ENCODE measurements at places on chromosomes 3 and 15.
A peak's percentile ranks its signal among the peaks of the same experiment; 100 is the strongest.

DNA sequence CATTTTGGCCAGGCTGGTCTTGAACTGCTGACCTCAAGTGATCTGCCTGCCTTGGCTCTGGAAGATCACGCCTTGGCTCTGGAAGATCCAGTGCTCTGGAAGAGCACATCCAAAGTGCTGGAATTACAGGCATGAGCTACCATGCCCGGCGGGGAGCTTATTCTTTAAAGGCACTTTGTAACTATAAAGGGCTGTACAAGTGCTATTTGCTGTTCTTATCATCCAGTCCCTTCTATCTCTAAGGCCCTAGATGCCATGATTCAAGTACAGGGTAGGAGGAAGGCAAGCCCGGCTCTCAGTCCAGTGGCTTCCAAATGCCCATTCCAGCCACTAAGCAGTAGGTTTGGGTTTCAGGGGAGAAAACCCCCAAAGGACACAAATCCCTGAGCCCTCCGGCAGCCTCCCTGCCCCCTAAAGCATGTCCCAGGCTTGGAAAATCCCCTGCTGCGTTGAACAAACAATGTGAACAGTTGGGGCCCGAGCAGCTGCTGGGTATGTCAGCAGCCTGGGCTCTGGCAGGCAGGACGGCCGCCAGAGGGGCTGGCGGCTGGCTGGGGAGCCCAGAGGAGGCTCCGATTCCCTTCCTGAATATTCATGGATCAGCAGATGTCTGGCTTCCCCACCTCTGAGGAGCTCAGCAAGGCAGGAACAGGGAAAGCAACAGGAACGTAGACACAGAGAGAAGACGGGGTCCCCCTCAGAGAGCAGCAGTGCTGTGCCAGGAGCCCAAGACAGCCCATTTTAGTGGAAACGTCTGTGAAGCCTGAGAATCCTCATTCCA is 7.7 kb downstream of the IGDCC4 start:
- peak; percentile 19 for DNase-seq

DNA sequence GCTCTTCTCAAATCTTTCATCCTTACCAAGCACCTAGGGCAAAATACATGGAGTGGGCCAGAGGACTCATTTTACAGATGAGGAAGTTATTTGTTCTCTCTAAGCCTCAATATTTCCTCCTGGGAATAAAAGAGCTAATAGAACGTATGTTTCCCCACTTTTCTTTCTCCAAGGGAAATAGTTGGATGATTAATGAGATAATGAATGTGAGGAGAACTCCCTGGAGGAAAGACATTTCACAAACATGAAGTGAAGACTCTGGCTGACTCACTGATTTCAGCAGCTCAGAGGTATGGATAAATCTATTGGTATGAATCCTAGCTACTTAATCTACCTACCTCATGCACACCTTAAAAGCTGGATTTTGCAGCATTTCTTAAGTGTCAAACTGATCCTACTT is 98.4 kb downstream of the ECT2 start:
- DNase-seq: no peak

- no peak for DNase-seq
These were observed 6.7 kb upstream of the LTF start for GRCh38 chr3:46471371-46471914.

- peak; percentile 10 for DNase-seq
These were observed 67.2 kb downstream of the EIF4E3 start for GRCh38 chr3:71657831-71658530.

DNA sequence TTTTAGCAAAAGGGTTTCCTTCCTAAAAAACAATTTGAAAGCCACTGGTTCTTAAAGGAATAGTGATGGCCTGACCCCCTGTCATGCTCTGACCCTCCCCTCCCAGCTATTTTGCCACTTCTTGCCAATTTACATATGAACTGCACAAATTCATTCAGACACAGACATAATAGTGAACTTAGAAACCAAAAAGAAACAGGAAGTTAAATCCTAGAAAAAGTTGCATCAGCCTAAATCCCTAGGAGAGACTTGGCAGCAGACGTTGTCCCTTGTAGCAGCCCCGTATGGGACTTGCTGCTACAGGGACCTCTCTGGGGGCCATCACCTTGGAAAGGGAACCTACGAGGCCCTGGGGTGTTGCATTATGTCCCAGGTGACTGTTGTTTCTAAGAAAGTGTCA is 14.3 kb upstream of the PDE8A start:
- DNase-seq: no peak

- no peak for DNase-seq
These were observed 7.2 kb downstream of the GLDN start for GRCh38 chr15:51348688-51349087.

GRCh38 chr3:51938780-51939425 is 2.8 kb downstream of the RRP9 start:
- DNase-seq: no peak

DNA sequence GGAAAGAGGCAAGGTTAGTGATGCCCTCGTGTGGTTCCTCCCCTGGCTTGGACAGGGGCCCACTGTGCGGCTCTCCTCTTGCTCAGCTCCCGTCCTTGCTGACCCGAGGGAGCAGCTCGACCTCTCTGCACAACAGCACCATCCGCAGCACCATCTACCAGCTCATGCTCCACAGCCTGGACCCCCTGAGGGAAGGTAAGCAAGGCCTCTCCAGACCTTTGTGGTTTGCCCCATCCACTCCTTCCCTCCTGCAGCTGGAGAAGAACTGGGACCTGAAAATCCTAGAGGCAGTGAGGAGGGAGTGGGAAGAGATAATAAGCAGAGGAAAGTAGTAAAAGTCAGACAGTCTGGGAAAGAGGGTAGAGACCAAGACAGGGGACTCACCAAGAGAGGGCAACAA is 17.8 kb downstream of the SLC24A1 start:
- no peak for DNase-seq

DNA sequence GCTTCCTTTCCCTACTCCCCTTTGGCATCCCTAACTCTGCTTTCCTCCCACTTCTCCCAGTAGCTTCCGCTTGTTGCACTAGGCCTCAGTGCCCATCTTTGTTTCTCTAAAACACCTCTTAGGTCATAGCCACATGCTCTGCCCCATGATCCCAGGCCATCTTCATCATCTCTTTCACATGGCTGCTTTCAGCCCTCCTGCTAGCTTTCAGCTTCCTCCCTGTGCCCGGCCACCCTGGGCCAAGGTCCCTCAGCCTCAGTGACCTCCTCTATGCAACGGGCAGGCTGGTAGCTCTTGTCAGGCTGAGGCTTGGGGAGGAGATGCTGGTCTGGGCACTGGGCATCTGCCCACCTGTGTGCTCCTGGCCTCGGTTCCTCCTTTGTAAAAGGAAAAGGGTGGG is 2.3 kb downstream of the PLEKHO2 start:
- DNase-seq: no peak

DNA sequence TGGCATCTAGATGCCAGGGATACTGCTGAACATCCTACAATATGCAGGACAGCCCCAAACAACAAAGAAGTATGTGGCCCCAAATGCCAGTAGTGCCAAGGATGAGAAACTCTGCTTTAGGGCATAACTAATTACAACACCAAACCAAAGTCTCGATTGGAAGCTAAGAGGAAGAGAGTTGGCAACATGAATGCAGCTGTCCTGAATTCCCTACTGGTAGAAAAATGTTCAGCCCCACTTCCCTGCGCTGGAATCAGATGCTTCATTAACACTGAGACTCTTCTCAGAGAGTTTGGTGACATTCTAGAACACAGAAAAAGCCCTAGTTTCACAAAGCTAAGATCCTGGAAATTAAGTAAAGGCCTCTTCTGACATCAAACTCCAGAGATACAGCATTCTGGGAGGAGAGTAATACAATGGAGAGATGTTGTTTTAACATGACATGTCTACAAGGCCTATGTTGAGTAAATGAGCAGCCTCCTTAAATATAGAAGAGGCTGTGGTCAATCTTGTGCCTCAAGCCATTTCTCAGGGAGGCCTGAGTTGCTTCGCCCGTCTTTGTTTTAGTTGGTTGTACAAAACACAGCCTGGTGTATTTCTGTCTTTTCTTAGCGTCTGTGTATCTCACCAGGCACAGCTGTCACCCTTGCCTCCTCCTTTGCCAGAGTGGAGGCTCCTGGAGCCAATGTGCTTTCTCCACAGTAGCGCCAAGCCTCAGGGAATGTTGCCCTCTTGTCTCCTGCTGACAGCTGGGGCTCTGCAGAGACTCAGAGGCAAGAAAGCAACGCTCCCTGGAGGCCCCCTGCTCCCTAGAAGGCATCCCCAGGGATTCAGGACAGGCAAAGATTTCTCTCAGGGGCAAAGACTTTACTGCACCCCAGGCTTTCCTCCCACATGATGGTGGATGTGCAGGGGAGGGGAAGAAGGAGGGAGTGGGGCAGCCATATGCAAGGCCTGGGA is 25.1 kb upstream of the CTNNB1 start:
- no peak for DNase-seq

DNA sequence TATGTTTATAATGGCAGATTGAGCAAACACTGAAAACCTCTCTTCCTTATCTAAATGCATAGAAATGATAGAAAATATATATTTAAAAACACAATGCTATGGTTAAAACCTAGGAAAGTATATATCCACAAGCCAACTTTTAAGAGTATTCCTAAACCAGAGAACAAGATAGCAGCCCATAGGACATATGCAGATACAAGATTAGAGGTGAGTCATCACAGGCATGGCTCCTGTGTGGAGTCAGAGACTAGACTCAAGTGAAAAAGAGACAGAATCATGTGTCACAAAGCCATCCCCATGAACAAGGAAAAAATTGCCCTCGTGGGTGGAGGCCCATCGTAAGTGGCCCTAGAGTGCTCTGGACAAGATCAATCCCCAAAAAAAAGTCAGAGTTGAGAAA is 199.4 kb upstream of the PPP2R3A start:
- no peak for DNase-seq

GRCh38 chr15:36791844-36792571 is 212.6 kb downstream of the CDIN1 start:
- DNase-seq: peak; percentile 10

DNA sequence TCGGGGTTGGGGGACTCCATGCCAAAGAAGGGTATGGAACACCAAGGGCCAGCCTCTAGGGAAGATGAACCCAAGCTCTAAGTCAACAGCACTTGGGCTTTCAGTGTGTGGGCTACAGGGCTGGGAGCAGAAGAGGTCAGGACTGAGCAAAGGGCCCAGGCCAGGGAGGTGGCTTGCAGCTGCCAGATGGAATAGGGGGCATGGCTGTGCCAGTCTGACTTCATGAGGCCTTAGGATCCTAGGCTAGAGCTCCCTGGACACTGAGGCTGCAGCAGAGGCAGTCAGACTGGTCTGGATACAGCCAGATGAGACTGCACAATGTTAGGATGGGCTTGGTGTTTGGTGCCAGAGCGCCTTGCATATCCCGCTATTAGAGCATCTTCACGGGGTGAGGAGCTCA is 3.8 kb downstream of the RASGRF1 start:
- no peak for DNase-seq

DNA sequence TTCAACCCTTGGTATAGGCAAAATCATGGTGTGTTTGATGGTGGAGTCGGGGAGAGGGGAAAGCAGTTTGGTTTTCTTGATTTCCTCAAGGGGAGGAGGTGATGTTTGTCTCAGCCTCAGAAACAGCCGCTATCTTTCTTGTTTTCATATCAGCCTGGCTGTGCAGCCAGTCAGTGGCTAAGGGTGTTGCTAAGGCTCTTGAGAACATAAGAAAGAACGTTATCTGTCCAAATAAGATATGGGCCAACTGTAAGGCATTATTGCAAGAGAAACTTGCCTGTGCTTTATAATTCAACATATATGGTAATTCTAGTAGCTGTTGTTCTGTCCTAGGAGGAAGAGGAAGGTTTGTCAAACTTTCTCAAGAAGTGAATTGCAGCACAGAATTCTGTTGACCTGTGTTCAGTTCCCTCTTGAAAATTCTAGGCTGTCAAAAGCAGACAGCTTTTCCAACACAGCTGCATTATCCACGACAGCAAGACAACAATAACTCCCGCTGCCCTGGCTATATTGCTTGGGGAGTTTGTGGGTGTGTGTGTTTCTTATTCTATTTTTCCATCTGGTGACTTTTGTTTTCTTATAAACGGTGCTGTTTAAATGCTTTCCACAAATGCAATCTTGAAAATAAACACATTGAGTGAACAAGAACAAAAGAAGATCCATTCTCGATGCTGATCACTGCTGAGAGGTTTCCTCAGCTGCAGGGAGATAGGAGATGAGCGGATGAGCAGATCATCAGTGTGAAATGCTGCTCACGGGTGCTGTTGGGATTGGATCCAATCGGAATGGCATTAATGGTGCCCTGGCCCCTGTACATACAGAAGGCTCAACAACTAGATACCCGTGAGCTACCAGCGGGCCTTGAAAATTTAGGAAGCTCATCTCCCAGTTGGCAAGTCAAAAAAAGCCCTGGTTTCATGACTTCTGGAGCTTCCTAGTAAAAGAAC is 90.8 kb upstream of the TNFAIP8L3 start:
- no peak for DNase-seq

GRCh38 chr15:57384816-57385215 is 8.5 kb downstream of the CGNL1 start:
- DNase-seq: no peak

DNA sequence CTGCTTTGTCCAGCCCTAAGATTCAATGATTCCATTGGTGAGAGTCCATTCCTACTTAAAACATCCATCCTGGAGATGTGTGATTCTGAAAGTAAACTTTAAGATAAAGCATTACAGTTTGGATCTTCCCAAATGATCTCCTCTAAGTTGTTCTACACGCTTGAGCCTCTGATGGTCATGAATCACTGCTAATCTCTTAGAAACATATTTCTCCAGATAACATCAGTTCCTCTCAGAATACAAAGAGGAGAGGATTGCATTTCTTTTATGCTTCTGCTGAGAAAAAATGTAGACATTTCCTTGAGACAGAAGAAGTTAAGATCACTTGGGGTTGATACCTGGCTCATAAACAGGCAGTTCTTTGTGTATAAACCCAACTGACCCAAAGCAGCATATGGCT is 281.2 kb upstream of the DPH6 start:
- no peak for DNase-seq

DNA sequence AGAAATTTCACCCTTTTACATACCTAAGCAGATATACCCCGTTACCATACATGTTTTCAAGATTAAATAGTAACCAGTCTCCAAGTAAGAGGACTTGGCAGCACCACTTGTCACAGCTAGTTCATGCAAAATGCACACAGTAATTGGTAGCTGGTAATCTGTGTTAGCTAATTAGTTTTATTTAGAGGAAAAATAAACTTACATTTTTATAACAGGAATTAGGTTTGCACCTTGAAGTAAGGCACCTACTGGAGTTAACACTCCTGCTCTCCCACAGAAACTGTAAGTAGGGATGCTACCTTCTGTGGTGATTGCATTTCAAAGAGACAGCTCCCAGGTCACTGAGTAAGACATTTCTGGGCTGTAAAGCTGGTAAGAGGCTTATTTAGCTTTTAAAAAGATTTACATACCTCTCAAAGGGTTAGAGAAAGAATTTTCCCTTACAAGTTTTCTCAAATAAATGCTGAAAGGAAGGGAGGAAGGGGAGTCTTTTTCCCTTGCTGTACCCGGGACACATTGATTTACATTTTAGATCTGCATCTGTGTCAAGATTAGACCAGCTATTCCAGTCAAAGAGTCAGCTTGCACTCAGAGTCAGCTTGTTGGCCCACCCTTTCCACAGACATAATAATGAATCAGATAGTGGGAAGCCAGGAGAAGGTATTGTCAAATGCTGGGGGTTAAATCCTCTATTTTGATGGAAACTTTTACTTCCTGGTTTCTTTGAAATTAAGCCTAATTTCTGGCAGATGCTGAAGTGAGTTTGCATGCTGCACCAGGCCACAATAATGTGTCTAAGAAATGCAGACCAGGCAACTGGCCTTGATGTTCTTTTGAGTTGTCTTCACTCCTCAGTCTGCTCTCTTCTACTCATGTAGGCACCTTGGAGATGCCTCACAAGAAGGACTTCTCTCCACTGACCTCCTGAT is 77.6 kb upstream of the CHD2 start:
- DNase-seq: no peak

- DNase-seq: no peak
These were observed 147.2 kb downstream of the OR4M2 start for GRCh38 chr15:22227411-22228100.

- no peak for DNase-seq
These were observed 390.4 kb upstream of the PROK2 start for GRCh38 chr3:72175296-72175858.
